ENCODE measurements at places on chromosomes 1 and 21. TPM values are rescaled to one million over a fixed set of nuclear protein-coding genes. Genes with fewer than 3 reads are reported as not detected.
A peak's percentile ranks its signal among the peaks of the same experiment; 100 is the strongest.

DNA sequence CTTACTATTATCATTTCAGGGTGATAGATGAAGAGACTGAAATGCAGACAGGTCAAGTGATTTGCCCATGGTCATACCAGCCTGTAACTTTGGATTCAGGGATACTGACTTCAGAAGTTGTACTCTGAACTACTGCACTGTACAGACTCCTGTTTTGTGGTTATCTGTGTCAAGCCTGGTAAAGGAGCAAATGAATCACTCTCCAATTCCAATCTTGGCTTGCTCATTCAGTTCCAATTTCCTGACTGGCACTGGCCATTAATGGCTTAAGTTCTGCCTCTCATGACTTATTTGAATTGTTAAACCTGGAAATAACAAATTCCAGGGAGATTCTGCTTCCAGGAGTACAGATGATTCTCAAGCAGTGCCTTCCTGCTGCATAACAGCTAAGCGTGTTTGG is 45.4 kb upstream of the PLD5 start:
- H3K27me3 ChIP-seq, result no peaks in the 10 kb centered on the region
- H3K36me3 ChIP-seq, result no peaks in the 10 kb centered on the region
- no peaks in the 10 kb centered on the region for H3K4me1 ChIP-seq
- DNase-seq, result no peak
- H3K4me3 ChIP-seq, result no peak overlapping the region

Gene LIN9
- total RNA-seq, result 2.5 TPM

- peaks cover 5% of the 10 kb centered on the region for H3K27me3 ChIP-seq
- H3K4me1 ChIP-seq, result peaks cover 27% of the 10 kb centered on the region
- no peak for DNase-seq
- H3K27ac ChIP-seq, result no peak overlapping the region
- no peak overlapping the region for H3K4me3 ChIP-seq
Measured at GRCh38 chr1:67051196-67051595, 2.8 kb downstream of the SLC35D1 start.

- peak overlapping the region; percentile 11 for H3K27ac ChIP-seq
- peaks cover 6% of the 10 kb centered on the region for H3K27me3 ChIP-seq
Measured at GRCh38 chr1:98660940-98661543, 479 bp upstream of the SNX7 start.

Gene S100A12
- 2.0 TPM for total RNA-seq

DNA sequence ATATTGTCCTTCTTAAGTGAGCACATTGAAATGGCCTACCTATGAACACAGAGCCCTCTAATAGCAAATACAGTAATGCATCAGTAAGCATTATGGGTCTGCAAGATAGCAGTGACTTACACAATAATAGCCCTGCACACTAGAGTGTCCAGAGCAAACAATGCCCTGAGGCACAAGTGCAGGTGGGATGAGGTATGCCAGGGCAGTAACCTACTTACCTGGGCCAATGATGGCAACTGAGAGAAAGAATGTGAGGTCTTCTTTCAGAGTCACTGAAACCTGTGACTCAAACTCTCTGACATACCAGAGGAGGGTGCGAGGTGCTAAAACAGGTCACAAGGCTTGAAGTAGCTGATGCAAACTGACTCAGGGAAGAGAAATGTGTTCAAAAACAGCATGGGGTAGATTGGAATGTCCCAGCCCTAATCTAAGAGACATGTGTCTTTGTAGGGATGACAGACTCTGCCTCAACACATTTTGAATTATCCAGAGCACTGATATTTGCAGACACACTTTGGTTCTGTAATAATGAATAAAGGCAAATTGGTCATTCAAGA is 168.5 kb upstream of the RUNX1 start:
- no peak for DNase-seq
- H3K36me3 ChIP-seq, result no peaks in the 10 kb centered on the region
- no peak overlapping the region for H3K27ac ChIP-seq
- H3K4me3 ChIP-seq, result no peak overlapping the region
- peaks cover 5% of the 10 kb centered on the region for H3K27me3 ChIP-seq
- H3K4me1 ChIP-seq, result peaks cover 10% of the 10 kb centered on the region

- DNase-seq, result no peak
- peaks cover 5% of the 10 kb centered on the region for H3K4me1 ChIP-seq
- H3K27ac ChIP-seq, result no peak overlapping the region
- no peaks in the 10 kb centered on the region for H3K36me3 ChIP-seq
- H3K4me3 ChIP-seq, result no peak overlapping the region
Measured at GRCh38 chr21:16308269-16308668, 578.5 kb downstream of the USP25 start.

- no peak overlapping the region for H3K4me3 ChIP-seq
- no peaks in the 10 kb centered on the region for H3K36me3 ChIP-seq
- DNase-seq, result no peak
Measured at GRCh38 chr1:247966532-247967204, 1.6 kb downstream of the OR2AK2 start.

DNA sequence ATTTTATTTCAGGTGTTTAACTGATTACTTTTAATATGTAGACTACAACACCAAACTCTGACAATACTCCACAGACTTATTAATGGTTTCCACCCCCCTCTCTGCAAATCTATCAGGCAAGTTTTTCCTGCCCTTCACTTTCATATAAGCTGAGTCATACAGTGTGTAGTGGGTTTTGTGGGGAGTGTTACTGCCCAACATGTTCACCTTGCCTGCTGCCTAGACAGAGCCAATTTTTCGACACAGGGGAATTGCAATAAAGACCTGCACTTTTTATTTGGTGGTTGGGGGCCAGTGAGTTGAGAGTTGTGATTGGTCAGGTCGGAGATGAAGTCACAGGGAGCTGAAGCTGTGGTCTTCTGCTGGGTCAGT is 119.7 kb downstream of the PPIAL4G start:
- H3K4me1 ChIP-seq, result peaks cover 27% of the 10 kb centered on the region
- DNase-seq, result no peak
- H3K27me3 ChIP-seq, result peaks cover 2% of the 10 kb centered on the region

DNA sequence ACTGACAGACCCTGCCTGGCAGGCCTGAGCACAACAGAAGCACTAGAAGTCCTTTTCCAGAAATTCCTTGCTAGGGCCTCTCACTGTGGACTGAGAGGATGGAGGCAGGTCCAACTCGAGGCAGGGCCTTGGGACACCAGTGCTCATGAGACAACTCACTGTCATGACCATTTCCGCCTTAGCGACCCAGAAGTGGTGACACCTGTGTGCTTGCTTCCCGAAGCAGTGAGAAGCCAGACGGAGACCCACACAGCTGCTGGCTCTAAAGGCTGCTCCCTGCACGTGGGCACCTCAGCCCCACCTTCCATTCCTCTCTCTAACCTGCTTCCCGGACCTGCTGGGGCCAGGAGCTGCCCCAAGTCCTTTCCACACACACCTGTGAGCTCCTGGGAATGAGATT is 33.0 kb downstream of the KCNC4 start:
- H3K36me3 ChIP-seq, result peaks cover 5% of the 10 kb centered on the region
- no peaks in the 10 kb centered on the region for H3K27me3 ChIP-seq
- H3K4me1 ChIP-seq, result peaks cover 12% of the 10 kb centered on the region
- DNase-seq, result no peak
- H3K27ac ChIP-seq, result peak overlapping the region; percentile 63

GRCh38 chr1:7006996-7007871 is 222.0 kb downstream of the CAMTA1 start:
- H3K27ac ChIP-seq, result no peak overlapping the region
- DNase-seq, result no peak
- H3K27me3 ChIP-seq, result peaks cover 61% of the 10 kb centered on the region
- H3K4me3 ChIP-seq, result no peak overlapping the region
- H3K4me1 ChIP-seq, result peaks cover 6% of the 10 kb centered on the region

GRCh38 chr1:183911285-183911684 is 106.4 kb downstream of the RGL1 start:
- H3K27me3 ChIP-seq, result peaks cover 4% of the 10 kb centered on the region
- no peak overlapping the region for H3K4me3 ChIP-seq
- peaks cover 5% of the 10 kb centered on the region for H3K36me3 ChIP-seq
- peaks cover 25% of the 10 kb centered on the region for H3K4me1 ChIP-seq
- no peak for DNase-seq

- H3K4me3 ChIP-seq, result no peak overlapping the region
- no peak overlapping the region for H3K27ac ChIP-seq
- DNase-seq, result no peak
- peaks cover 49% of the 10 kb centered on the region for H3K27me3 ChIP-seq
- peaks cover 4% of the 10 kb centered on the region for H3K36me3 ChIP-seq
- H3K4me1 ChIP-seq, result peaks cover 2% of the 10 kb centered on the region
Measured at GRCh38 chr1:243959998-243960397, 91.1 kb upstream of the ZBTB18 start.

GRCh38 chr1:230303822-230304221 is 122.3 kb downstream of the PGBD5 start:
- peaks cover 6% of the 10 kb centered on the region for H3K27me3 ChIP-seq
- H3K27ac ChIP-seq, result peak overlapping the region; percentile 45
- H3K36me3 ChIP-seq, result no peaks in the 10 kb centered on the region
